Stimulated activated CD4-positive, alpha-beta T cell treated with anti-CD3 and anti-CD28 coated beads, Interleukin-2, amount 100 ng/mL, for 4 hours (primary cell): ENCODE measurements at places on chromosomes 4 and X.

DNA sequence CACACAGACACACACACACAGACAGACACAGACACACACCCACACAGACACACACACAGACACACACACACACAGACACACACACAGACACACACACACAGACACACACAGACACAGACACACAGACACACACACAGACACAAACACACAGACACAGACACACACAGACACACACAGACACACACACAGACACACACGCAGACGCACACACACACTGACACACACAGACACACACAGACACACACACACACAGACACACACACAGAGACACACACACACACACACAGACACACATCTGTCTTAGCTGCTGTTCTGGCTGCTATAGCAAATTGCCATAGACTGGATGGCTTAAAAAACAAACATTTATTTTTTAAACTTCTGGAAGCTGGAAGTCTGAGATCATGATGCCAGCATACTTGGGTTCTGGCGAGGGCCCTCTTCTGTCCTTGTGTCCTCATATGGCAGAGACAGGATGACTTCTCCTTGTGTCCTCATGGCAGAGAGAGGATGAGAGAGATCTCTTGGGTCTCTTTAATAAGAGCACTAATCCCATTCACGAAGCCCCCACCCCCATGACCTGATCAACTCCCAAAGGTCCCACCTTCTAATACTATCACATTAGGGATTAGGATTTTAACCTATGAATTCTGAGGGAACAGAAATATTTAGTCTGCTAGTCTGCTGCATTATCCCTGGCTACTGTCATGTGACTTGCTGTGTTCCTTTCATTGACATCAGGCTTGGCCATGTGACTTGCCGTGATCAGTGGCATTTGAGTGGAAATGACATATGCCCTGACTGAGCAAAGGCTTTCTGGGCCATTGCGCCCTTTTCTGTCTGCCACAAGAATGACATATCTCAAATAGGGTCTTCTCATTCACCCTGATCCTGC, 32.7 kb upstream of the RASGEF1B start:
- DNase-seq = no peak

GRCh38 chr4:151402145-151402865, 6.7 kb upstream of the FHIP1A start:
- DNase-seq = no peak

GRCh38 chr4:99855678-99856077, 38.5 kb downstream of the LAMTOR3 start:
- no peak for DNase-seq

DNA sequence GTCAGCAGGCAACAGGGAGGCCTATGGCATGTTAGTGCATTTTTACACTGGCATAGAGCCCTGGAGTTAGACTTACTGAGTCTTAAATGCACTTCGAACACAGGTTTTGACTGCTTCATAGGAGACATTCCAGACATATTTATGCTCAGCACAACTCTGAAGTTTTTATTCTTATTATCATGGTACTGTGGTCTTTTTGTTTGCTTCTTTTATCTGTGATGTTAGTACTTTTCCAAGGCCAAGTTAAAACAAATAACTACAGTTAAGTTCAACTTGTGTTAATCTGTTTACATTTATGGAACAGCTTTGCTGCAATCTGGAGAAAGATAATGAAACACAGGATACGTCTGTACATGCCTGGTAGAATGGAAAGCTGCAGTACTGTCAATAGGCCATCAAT, 76.5 kb downstream of the COL4A5 start:
- DNase-seq = no peak

- no peak for DNase-seq
Observed at GRCh38 chrX:70168238-70169188, 8.8 kb upstream of the DGAT2L6 start.

DNA sequence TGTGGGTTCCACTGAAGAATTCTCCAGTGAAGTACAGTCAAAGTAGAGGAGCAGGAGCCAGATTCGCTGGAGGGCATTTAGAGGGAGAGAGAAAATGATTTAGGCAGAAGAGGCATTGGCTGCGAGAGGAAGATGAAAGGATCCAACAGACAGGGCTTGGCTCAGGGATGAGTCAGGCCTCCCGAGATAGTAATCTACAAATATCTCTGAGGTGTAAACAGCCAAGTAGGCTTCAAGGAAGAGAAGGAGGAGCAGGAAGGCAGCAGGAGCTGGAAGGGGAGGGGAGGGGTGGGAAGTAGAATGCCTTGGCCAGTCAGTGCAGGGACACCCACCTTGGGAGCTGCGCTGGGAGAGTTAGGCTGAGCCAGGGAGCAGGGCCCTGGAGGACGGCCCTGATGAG, 55.5 kb downstream of the PJA1 start:
- no peak for DNase-seq

GRCh38 chrX:47796433-47796906, 40.2 kb upstream of the ZNF81 start:
- DNase-seq = no peak

- DNase-seq = no peak
Observed at GRCh38 chr4:132651196-132651595, 497.9 kb upstream of the PCDH10 start.

GRCh38 chr4:33882246-33882990, 2361.9 kb downstream of the ARAP2 start:
- no peak for DNase-seq

DNA sequence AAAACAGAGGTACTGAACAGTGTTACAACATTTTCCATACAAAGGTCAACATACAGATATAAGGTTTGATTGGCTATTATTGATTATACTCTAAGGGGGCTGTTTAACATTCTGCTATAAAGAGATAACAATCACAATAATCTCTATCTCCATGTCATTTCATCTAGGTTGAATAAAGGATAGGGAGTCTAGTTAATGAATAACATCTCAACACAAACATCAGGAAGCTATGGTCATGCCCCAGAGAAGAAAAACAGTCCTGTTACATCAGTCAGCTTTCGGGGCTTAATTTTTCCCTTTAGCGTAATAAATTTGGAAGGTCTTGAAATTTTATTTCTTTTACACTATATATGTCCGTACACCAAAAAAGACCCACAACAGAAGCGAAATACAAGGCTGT, 41.5 kb upstream of the DCAF8L2 start:
- DNase-seq = no peak

GRCh38 chr4:168408620-168409019, 71.7 kb downstream of the DDX60L start:
- no peak for DNase-seq

DNA sequence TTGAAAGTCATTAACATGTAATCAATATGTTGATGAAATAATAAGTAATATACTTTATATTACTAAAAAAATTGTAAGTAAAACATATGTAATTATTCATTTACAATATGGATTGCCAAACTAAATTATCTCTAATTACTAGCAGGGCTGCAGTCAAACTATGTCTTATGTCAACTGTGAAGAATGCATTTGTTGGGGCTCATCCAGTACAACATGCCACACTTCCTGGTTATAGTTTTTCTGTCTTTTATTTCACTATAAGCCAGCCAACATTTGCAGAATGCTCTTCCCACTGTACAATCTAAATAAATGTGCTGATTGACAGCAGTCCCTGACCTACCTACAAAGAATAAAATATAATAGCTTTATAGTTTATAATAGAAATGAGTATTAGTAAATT, 975.4 kb upstream of the NDST4 start:
- no peak for DNase-seq

- DNase-seq = no peak
Observed at GRCh38 chr4:48228949-48229348, 40.7 kb downstream of the TEC start.

- DNase-seq = no peak
Observed at GRCh38 chrX:43706786-43707370, 50.8 kb downstream of the MAOA start.

- DNase-seq = no peak
Observed at GRCh38 chr4:98746936-98747335, 88.5 kb upstream of the TSPAN5 start.

DNA sequence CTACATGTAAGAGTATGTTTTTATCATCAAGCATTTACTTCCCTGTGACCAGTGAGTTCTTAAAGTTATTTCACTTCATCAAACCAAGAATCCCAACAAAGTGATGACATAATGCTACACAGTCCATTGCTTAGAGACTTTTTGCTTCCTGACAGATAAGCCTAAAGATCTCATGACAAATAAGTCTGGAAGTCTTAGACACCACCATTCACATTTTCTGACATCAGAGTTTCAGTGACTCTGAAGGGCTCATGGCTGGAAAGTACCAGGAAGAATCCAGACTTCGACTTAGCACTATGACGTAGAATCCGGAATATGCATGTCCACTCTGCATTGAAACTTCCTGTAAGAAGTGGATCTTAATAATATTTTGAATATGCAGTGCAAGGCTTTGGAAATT, 53.7 kb downstream of the CLDN22 start:
- DNase-seq = no peak

DNA sequence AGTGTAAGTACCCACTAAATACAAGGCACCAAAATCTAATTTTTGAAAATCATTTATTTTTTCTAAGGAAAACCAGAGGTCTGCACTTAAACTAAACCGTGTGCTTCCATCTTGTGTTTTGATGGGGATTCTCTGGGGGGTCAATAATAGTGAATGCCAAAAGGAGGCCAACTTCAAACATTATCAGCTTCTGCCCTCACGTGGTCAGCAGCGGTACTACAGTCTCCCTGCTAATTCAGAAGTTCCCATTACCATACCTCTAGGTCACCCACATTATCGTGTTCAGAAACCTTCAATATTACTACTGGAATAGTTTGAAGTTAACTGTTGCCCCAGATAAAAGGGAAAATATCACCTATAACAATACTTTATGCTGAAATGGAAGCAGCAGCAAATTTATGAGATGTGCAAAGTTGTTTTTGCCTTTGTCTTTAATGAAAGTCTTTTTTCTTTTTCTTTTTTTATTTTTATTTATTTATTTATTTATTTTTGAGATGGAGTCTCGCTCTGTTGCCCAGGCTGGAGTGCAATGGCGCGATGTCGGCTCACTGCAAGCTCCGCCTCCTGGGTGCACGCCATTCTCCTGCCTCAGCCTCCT, 17.3 kb downstream of the CTPS2 start:
- DNase-seq = peak; percentile 21

DNA sequence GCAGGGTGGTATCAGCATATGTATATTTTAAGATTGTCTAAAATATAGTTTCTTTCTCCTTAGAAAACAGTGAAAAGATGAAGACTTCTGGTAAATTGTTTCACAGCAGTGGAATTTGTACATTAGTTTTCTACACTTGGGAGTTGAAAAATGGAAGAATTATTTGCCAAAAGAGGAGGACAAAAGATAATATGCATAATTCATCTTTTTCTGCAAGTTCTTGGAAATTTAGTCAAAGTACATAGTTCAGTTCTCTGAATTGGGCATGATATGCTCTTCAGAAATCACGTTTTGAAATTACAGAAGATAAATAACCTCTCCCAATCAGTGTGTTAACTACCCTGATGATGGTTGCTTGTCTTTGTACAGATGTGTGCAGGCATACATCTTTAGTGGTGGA, 47.0 kb downstream of the RBPJ start:
- DNase-seq = no peak

- no peak for DNase-seq
Observed at GRCh38 chr4:85965529-85965928, 394.3 kb downstream of the MAPK10 start.

GRCh38 chrX:15524417-15524816, 23.8 kb downstream of the BMX start:
- no peak for DNase-seq

- DNase-seq = no peak
Observed at GRCh38 chrX:5250106-5250505, 978.6 kb downstream of the NLGN4X start.

- no peak for DNase-seq
Observed at GRCh38 chrX:68596871-68597270, 50.6 kb upstream of the STARD8 start.

- DNase-seq = no peak
Observed at GRCh38 chrX:17738737-17739535, 1.6 kb downstream of the SCML1 start.

DNA sequence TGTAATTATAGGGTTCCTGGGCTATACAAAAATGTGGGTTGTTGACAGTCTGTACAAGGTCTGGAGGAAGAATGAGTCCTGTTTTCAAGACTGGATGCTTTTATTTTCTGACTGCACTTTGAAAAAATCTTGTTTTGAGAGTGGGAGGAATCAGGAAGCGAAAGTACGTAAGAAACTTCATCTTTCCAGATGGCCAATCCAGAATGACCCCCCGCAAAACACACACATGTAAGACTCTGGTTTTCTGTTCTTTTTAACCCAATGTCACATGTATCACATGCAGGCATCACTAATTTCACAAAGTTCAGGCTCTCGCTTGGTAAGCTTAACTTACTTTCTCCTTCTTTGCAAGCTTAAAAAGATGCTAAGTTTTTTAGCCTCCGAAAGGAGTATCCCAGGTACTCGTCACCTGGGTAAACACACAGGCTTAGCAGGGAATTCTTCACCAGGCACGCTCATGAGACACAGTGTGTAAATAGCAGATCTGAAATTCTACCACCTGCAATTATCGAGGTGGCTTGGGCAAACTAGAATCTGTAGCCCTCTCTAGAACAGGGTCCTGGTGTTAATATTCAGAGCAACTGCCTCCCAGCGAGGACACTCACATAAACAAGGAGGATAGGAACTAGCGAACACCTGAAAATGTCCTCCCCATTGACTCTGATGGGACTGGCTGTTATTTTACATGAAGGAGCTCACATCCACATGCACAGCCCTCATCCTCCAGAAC, 90.7 kb downstream of the NSUN7 start:
- no peak for DNase-seq

- DNase-seq = no peak
Observed at GRCh38 chrX:118474586-118474985, 21.0 kb upstream of the DOCK11 start.

GRCh38 chrX:98481636-98482035, 1597.9 kb downstream of the RPA4 start:
- no peak for DNase-seq

DNA sequence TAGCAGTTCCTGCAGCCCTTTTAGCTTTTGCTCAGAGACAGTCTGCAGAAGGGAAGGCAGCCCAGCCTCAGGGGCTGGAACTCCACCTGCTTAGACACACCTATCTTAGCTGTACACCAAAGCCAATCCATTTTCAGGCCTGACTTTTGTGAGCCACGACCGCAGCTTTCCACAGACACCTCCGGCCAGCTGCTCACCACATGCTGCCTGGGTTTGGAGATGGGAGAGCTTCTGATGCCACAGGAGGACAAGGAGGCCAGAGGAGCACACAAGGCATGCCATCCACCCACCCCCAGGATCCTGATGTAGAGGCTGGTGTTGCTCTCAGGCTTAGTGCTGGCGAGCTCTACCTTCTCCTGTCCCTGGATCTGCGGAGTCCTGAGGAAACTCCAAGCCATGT, 141.8 kb upstream of the NALF2 start:
- DNase-seq = no peak

DNA sequence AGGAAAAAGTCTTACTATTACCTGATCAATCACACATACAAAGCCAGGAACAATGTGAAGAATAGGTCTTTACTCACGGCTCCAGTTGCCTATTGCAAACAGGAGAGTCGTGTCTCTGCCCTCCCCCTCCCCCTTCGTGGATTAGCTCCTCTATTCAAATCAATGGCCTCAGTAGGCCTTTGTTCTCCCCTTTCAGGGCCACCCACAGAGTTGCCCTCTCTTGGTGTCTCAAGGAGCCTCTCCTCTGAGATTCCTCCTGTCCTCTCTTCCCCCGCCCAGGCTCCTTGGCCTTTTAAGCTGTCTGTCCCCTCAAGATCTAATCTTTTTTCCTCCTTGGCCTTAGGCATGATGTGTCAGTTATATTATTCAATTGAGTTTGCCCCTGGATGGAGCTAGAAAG, 107.2 kb upstream of the NALF2 start:
- no peak for DNase-seq
